Activated CD4-positive, alpha-beta T cell treated with anti-CD3 and anti-CD28 coated beads, Interleukin-2, amount 10 ng/mL, durations not matched to agents 24 days and 14 days (primary cell): ENCODE measurements at places on chromosomes 3 and 15. TPM values are rescaled to one million over a fixed set of nuclear protein-coding genes. Genes with fewer than 3 reads are reported as not detected.

DNA sequence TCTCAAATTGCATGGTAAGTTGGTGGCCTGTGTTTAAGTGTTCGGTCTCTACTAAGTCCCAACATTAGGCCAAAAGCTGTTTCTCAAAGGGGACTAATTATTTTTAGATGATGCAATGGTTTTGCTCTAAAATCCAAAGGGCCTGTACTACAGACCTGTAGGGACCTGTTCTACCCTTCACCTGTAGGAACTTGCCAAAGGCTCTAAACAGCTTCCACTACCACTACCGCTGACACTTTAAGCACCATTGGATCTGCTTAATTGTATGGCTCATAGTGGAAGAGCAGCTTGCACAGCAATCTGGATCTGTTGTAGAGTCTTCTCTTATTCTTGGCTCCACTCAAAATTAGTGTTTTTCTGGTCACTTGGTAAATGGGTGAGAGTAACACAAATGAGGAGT is 346.8 kb downstream of the EPHA6 start:
- H3K27ac ChIP-seq: no peak overlapping the region
- no peaks in the 10 kb centered on the region for H3K27me3 ChIP-seq
- no peak overlapping the region for H3K4me3 ChIP-seq
- no peaks in the 10 kb centered on the region for H3K4me1 ChIP-seq
- DNase-seq: no peak

DNA sequence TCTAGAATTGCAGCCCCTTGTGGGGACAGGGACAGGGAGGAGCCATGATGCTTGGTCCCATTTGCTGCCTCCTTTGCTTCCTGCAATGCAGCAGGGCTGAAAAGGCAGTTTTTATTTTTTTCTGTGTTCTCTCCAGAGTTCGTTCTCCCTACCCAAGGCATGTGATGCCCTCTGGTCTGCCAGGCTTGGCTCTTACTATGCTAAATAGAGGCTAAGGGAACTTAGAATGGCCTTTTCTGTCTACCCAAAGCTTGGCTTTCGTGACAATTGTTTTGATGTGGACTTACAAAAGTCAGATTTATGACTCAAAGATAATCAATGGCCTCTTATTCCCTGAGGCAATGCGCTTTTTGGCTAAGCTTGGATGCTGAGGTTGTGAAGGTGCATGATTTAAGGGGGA is 293.3 kb upstream of the TBL1XR1 start:
- no peak for DNase-seq
- H3K4me1 ChIP-seq: peaks cover 5% of the 10 kb centered on the region
- H3K27ac ChIP-seq: no peak overlapping the region
- H3K36me3 ChIP-seq: no peaks in the 10 kb centered on the region
- H3K27me3 ChIP-seq: no peaks in the 10 kb centered on the region

DNA sequence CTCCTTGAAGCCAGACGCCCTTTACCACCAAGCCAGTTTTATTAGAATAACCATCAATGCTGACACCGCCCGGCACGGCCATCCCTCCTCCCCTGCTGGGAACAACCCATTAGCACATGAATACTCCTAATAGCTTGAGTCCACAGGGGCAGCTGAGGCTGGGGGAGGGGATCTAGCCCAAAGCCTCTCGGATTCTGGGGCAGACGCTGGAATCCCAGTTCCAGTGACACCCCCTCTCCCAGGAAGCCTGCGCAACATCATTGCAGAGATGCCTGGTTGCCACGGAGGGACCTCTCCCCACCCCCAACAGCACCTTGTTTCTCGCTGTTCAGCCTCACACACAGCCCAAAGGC is 1.2 kb upstream of the LINGO1 start:
- no peaks in the 10 kb centered on the region for H3K36me3 ChIP-seq
- H3K4me1 ChIP-seq: peaks cover 7% of the 10 kb centered on the region
- no peak overlapping the region for H3K27ac ChIP-seq
- peak overlapping the region; percentile 31 for H3K4me3 ChIP-seq

- no peak overlapping the region for H3K27ac ChIP-seq
- no peak overlapping the region for H3K4me3 ChIP-seq
- H3K36me3 ChIP-seq: peaks cover 66% of the 10 kb centered on the region
- no peak for DNase-seq
- H3K27me3 ChIP-seq: no peaks in the 10 kb centered on the region
- peaks cover 6% of the 10 kb centered on the region for H3K4me1 ChIP-seq
Measured at GRCh38 chr15:65688462-65688861, 66.7 kb downstream of the SLC24A1 start.

DNA sequence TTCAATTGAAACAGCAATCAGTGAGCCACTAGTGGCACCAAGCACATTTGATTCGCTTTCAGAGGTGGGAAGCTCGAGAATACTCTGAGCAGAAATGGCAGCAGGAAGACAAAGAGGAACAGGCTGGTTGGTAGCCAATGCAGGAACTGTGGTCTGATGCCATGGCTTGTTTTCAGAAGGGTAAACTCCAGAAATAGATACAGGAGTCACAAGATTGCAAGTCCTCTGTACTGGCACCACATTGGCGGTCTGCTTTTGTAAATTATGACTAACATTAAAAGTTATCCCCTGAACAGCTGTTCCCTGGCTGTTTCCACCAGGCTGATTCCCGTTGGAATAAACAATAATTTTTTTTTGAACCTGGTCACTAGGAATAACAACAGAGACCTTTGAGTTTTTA is 35.5 kb downstream of the USF3 start:
- H3K27me3 ChIP-seq: no peaks in the 10 kb centered on the region
- no peak for DNase-seq
- no peak overlapping the region for H3K4me3 ChIP-seq

- no peak overlapping the region for H3K4me3 ChIP-seq
- peaks cover 21% of the 10 kb centered on the region for H3K4me1 ChIP-seq
- H3K36me3 ChIP-seq: no peaks in the 10 kb centered on the region
- no peak for DNase-seq
- H3K27ac ChIP-seq: no peak overlapping the region
Measured at GRCh38 chr3:194103983-194104751, 31.8 kb upstream of the HES1 start.

The ST6GAL1 gene
- total RNA-seq: 128 and 132 TPM in 2 replicates

The KBTBD8 gene
- total RNA-seq: 16.8 and 17.0 TPM in 2 replicates

The IL5RA gene
- not detected in 2 replicates for total RNA-seq

The SSUH2 gene
- total RNA-seq: 0.19 TPM in 1 of 2 replicates, not detected in the other
